ENCODE measurements at places on chromosomes 3 and 15. TPM values are rescaled to one million over a fixed set of nuclear protein-coding genes. Genes with fewer than 3 reads are reported as not detected.

Gene SEC61A1
- 68.8 TPM for total RNA-seq

Gene FSD2
- under 0.01 TPM for total RNA-seq

Gene CLDN16
- 0.10 TPM for total RNA-seq

Gene MORC1
- total RNA-seq = 0.84 TPM

Gene LRRK1
- total RNA-seq = 5.5 TPM

Gene C3orf33
- total RNA-seq = 2.3 TPM

Gene SETD2
- total RNA-seq = 121 TPM

Gene GRAMD1C
- 2.3 TPM for total RNA-seq

Gene THPO
- total RNA-seq = not detected

Gene RASGRF1
- total RNA-seq = not detected

Gene ERICH6
- 0.21 TPM for total RNA-seq

Gene LSG1
- 70.8 TPM for total RNA-seq

Gene NEDD4
- 2.6 TPM for total RNA-seq

Gene COLQ
- 1.9 TPM for total RNA-seq

Gene UTS2B
- 0.21 TPM for total RNA-seq

Gene SQOR
- 57.1 TPM for total RNA-seq

Gene AHSG
- not detected for total RNA-seq

Gene HDGFL3
- 6.5 TPM for total RNA-seq

Gene DAG1
- 9.4 TPM for total RNA-seq

Gene MEIS2
- 0.21 TPM for total RNA-seq

Gene GHSR
- not detected for total RNA-seq

Gene GPR176
- 0.21 TPM for total RNA-seq

Gene IMPG2
- total RNA-seq = 0.84 TPM

Gene MLF1
- 0.73 TPM for total RNA-seq

Gene SLC9C1
- 0.10 TPM for total RNA-seq

Gene PP2D1
- total RNA-seq = not detected

Gene TMEM41A
- total RNA-seq = 16.8 TPM

Gene CNTN3
- total RNA-seq = not detected

Gene ANKRD34C
- total RNA-seq = not detected

Gene LRRC15
- 0.10 TPM for total RNA-seq

Gene CCDC39
- not detected for total RNA-seq

Gene PRSS50
- not detected for total RNA-seq

Gene RAB6B
- 0.52 TPM for total RNA-seq

Gene CHDH
- total RNA-seq = under 0.01 TPM

Gene SLC28A1
- total RNA-seq = not detected

Gene PRICKLE2
- 0.63 TPM for total RNA-seq

Gene CTXN2
- not detected for total RNA-seq

Gene KNG1
- total RNA-seq = 0.21 TPM

Gene LMAN1L
- 0.21 TPM for total RNA-seq

Gene RAF1
- total RNA-seq = 176 TPM

Gene NRROS
- 43.4 TPM for total RNA-seq

Gene FOXB1
- total RNA-seq = 0.10 TPM

Gene EIF1B
- 60.4 TPM for total RNA-seq

Gene LRRC31
- total RNA-seq = not detected

Gene SPTSSB
- 0.31 TPM for total RNA-seq

Gene ZNF662
- 1.2 TPM for total RNA-seq

Gene ZKSCAN7
- total RNA-seq = 0.42 TPM

Gene LDHAL6B
- total RNA-seq = not detected

Gene MYO5C
- 1.2 TPM for total RNA-seq

Gene SPINT1
- total RNA-seq = 4.2 TPM

Gene SEMA3F
- total RNA-seq = 0.42 TPM

Gene RYR3
- total RNA-seq = 0.10 TPM

Gene P2RY13
- 14.9 TPM for total RNA-seq

Gene CCDC13
- total RNA-seq = 0.94 TPM

All from mononuclear cell (primary cell).